ENCODE measurements at places on chromosomes 2 and 18.
A peak's percentile ranks its signal among the peaks of the same experiment; 100 is the strongest.

GRCh38 chr18:79548621-79548985, 131.0 kb upstream of the CTDP1 start:
- no peak for DNase-seq

DNA sequence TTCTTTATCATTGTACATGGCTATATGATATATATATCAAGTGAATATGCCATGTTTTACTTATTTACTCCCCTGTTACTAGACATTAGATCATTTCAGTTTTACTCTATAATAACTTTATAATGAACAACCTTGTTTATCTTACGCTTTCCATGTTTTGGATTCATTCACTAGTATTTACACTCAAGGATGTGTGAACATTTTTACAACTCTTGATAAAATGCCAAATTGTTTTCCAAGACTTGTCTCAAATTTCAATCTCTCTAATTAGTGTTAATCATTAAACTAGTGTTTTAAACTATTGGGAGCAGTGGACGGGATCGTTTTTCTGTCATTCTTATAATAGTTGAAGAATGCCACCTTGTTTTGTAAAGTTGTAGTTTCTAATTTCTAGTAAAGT, 51.5 kb upstream of the B3GNT7 start:
- no peak for DNase-seq

- no peak for DNase-seq
Measured at GRCh38 chr2:145207884-145208283, 688.0 kb upstream of the ZEB2 start.

- DNase-seq, result no peak
Measured at GRCh38 chr2:69253112-69253511, 133.9 kb downstream of the GFPT1 start.

- DNase-seq, result no peak
Measured at GRCh38 chr2:9286554-9287399, 80.2 kb downstream of the ASAP2 start.

GRCh38 chr2:178550352-178550751, 70.1 kb downstream of the PLEKHA3 start:
- no peak for DNase-seq

GRCh38 chr2:237262838-237263771, 150.9 kb downstream of the COL6A3 start:
- no peak for DNase-seq

DNA sequence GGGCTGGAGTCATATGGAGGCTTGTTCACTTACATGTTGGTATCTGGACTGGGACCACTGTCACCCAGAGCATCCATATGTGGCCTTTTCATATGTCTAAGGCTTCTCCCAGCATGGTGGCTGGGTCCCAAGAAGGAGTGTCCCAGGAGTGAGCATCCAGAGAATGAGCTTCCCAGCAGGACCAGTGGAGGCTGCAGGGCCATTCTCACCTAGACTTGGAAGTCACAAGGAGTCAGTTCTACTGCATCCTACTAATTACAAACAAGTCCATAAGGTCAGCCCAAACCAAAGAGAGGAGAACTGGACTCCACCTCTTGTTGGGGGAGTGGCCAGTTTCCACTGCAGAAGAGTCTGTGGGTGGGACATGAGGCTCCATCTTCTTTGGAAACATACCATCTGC, 5.1 kb upstream of the TEX51 start:
- no peak for DNase-seq

DNA sequence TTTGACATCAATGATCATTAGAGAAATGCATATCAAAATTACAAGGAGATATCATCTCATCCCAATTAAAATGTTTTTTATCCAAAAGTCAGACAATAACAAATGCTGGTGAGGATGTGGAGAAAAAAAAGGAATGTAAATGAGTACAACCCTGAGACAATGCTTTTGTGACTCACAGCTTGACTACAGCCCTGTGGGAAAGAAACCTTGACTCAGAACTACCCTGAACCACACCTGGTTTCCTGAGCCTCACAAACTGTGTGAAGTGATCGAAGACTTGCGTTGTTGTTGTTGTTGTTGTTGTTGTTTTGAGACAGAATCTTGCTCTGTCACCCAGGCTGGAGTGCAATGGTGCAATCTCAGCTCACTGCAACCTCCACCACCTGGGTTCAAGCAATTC, 266.6 kb upstream of the MYT1L start:
- no peak for DNase-seq

GRCh38 chr2:25566694-25567093, 106.7 kb downstream of the DTNB start:
- DNase-seq, result no peak

GRCh38 chr2:172113617-172114016, 10.9 kb upstream of the DLX2 start:
- DNase-seq, result no peak

- DNase-seq, result no peak
Measured at GRCh38 chr2:84643991-84644390, 127.7 kb downstream of the DNAH6 start.

- DNase-seq, result peak; percentile 40
Measured at GRCh38 chr2:12721566-12722446, 5.1 kb downstream of the TRIB2 start.

- no peak for DNase-seq
Measured at GRCh38 chr18:76656925-76657827, 162.1 kb upstream of the ZNF516 start.

GRCh38 chr2:171858397-171858958, 35.6 kb downstream of the SLC25A12 start:
- no peak for DNase-seq

DNA sequence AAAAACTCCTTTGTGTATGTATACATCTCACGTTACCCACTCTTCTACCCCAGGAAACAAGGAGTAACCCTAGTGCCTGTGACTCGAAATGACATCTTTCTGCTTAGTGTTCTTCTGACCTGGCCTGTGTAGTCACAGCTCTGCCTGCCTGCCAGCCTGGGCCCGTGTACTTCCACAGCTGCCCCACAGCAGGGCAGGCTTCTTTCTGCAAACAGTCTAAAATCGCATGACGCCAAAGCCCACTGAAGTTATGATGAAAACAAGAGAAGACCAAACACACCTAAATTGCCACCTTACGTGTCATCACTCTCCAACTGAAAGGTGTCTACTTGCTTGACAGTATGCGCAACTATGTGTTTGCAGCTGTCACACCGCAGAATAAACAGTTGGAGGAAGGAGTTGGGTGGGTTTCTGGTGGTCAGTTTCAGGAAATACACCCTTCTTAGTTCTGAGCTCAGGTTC, 1.5 kb downstream of the GAREM1 start:
- DNase-seq, result no peak

DNA sequence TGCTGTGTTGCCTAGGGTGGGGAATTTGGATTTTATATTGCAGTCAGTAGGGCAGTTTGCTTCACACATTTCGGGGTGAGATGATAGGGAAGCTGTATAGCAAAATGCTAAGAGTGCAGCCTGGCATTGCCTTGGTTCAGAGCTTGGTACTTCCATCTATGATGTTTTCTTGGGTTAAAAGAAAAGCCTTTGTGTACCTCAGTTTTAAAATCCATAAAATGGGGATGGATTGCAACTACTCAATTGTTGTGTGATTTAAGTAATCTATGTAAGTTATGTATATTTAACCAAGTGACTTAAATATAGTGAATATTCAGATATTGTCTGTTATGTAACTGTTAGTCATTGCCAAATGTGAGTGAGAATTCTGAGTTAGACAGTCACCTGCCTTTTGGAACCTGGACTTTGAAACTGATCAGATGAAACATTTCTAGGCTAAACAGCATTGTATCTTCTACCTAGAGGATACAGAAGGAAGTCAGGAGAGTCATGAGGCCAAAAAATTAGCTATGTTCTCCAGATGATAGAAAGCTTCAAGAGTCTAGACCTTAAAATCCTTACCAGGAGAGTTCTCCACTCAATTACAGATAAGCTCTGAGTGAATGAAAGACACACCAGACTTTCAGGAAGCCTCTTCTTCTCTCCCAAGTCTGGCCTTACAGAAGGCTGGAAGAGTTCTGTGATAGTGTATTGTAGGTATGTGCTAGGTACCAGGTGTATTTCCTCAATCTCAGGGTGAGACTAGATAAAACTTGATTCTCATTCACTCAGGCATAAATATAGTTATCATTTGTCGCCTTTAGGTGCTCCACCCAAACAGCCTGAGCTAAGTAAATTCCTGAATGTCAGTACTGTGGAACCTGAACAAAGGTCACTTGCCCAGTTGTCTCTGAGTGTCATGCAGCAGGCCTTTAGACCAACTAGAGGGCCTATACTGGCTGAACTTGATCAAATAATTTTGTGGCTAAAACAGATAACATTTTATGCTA, 7.5 kb downstream of the RIOK3 start:
- no peak for DNase-seq

GRCh38 chr18:51196118-51196810, 1.2 kb downstream of the MEX3C start:
- DNase-seq, result peak; percentile 36

GRCh38 chr2:112480530-112481049, 1.4 kb upstream of the TTL start:
- DNase-seq, result no peak

- no peak for DNase-seq
Measured at GRCh38 chr18:4653418-4653817, 198.3 kb upstream of the DLGAP1 start.

GRCh38 chr2:178309541-178309940, 115.2 kb downstream of the OSBPL6 start:
- no peak for DNase-seq

- DNase-seq, result no peak
Measured at GRCh38 chr2:56519806-56520205, 336.0 kb downstream of the CCDC85A start.

GRCh38 chr2:45823723-45824206, 172.3 kb downstream of the PRKCE start:
- no peak for DNase-seq

DNA sequence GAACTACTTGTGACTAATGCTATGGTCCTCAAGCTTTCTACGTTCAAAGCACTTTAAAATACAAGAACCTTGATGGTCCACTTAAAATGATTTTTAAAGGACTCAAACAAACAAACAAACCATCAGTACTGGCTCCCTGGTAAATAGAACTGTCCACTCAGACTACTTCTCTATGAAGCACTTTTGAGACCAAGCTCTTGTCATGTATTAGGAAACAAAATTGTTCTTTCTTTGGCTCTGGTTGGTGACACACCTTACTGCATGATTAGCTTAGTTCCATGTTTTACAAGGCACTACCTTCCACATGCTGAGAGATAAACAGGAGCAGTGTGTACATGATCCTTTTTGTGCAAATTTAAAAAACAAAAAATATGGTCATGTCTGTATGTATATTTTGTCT, 19.7 kb downstream of the DARS1 start:
- DNase-seq, result no peak

DNA sequence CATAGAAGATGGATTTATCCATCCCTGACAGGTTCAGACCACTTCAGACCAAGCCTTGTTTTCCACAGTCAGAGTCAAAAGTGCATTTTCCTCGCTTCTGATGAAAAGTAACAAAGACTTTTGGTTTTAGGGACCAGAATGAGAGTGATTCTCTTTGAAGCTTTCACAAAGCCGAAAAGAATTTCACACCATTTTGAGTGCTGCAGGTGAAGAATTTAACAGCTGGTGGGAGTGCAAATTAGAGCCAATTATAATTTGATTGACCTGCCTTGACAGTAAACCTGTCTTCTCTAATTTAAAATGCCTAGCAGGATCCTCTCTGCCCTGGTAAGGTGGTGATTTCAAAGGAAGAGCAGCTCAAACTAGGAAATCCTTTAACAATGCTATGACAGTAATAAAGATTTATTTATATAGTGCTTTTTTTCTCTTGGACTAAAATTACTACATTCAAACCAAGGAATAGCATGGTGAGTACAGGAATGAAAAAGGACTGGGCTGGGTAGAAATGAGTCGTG, 241.6 kb downstream of the HRH4 start:
- DNase-seq, result no peak

GRCh38 chr2:216217904-216218260, 108.7 kb downstream of the XRCC5 start:
- no peak for DNase-seq

DNA sequence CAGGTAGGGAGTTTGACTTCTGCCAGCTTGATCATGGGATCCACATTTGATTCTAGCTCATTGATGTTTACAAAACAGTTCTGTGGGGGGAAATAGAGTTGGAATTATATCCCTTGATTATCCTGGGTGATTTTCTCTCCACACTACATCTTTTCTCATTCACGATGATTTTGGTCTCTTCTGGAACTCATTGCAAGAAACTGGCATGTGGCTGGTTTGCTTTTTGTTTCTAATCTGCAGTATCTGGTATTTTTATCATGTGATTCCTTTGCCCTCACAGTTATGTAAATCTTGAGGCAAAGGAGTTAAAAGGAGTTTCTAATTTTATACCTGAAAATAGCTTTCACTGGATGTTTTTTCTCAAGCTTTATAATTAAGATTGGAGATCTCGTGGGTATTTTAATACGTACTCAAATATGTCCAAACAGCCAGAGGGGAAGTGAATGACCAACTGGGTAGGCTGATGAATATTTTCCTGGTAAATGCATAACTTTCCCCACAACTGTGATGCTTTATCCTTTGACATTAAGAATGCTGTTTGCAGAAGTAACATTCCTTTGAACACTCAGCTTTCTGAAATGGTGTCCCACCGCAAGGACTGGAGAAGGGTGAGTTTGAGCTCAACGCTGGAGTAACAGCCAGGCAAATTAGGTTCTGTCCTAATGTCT, 502.9 kb upstream of the ZEB2 start:
- no peak for DNase-seq

DNA sequence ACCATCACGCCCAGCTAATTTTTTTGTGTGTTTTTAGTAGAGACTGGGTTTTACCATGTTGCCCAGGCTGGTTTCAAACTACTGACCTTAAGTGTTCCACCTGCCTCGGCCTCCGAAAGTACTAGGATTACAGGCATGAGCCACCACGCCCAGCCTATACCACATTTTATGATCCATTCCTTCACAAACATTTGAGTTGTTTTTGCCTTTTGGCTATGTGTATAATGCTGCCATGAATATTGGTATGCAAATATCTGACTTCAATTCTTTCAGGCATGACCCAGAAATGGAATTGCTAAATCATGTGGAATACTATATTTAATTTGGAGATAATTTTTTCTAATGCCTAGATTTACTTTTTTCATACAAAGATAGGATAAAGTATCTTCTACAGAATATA, 68.6 kb downstream of the TTC27 start:
- no peak for DNase-seq

GRCh38 chr2:230829959-230830358, 34.8 kb upstream of the ITM2C start:
- no peak for DNase-seq

GRCh38 chr18:30679285-30679930, 363.1 kb downstream of the DSC3 start:
- no peak for DNase-seq

GRCh38 chr18:59718464-59719157, 21.4 kb upstream of the CCBE1 start:
- no peak for DNase-seq

GRCh38 chr2:80737047-80737446, 432.5 kb upstream of the LRRTM1 start:
- DNase-seq, result no peak

GRCh38 chr2:2846332-2847208, 515.5 kb upstream of the MYT1L start:
- no peak for DNase-seq

GRCh38 chr2:2579814-2580213, 248.7 kb upstream of the MYT1L start:
- no peak for DNase-seq

GRCh38 chr2:161085149-161085548, 75.1 kb upstream of the TANK start:
- no peak for DNase-seq

GRCh38 chr2:122172812-122173211, 417.4 kb downstream of the TSN start:
- no peak for DNase-seq

Data from activated CD4-positive, alpha-beta T cell treated with anti-CD3 and anti-CD28 coated beads, Interleukin-2, amount 50 U/mL, for 4 hours (primary cell).